ENCODE measurements at places on chromosomes 2 and 18.
A peak's percentile ranks its signal among the peaks of the same experiment; 100 is the strongest.

DNA sequence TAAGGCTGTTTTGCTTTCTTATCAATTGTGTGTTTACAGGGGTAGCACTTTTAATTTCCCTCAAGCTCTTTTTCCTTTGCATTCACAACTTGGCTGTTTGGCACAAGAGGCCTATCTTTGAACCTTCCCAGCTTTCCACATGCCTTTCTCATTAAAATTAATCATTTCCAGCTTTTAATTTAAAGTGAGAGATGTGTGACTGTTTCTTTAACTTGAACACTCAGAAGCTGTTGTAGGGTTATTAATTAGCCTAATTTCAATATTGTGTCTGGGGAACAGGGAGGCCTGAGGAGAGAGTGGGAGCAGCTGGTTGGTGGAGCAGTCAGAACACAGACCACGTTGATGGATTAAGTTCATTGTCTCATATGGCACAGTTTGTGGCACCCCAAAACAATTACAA is 4.7 kb downstream of the ASB1 start:
- peaks cover 28% of the 10 kb centered on the region for H3K36me3 ChIP-seq
- no peak for DNase-seq
- no peak overlapping the region for H3K27ac ChIP-seq
- H3K4me1 ChIP-seq = peaks cover 10% of the 10 kb centered on the region
- H3K27me3 ChIP-seq = no peaks in the 10 kb centered on the region
- no peak overlapping the region for H3K4me3 ChIP-seq

DNA sequence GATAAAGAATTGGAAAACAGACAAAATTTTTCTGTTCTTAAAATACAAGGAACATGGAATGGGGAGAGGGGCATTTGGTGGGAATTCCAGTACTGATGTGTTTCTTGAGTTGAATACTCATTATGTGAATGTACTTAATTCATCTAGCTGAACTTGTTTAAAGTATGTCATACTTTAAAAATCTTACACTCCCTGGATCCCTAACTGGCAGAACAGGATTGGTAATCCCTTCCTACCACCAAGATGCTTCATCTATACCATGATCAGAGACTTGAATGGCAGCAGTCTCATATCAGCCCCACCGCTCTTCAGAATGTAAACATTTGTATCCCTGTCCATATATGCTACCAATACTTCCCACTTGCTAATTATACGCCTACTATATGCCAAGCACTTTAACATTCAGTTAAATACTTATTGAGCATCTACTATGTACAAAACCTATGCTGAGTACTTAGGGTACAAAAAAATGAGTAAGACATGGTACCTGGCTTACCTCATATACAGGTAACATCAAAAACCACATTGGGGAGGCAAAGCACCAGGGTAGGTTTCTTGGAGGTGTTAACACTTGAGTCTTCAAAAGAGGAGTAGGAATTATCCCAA is 5.3 kb downstream of the MEMO1 start:
- H3K36me3 ChIP-seq = peaks cover 3% of the 10 kb centered on the region
- H3K4me1 ChIP-seq = no peaks in the 10 kb centered on the region
- H3K27ac ChIP-seq = no peak overlapping the region
- H3K4me3 ChIP-seq = no peak overlapping the region
- H3K27me3 ChIP-seq = no peaks in the 10 kb centered on the region
- DNase-seq = no peak

DNA sequence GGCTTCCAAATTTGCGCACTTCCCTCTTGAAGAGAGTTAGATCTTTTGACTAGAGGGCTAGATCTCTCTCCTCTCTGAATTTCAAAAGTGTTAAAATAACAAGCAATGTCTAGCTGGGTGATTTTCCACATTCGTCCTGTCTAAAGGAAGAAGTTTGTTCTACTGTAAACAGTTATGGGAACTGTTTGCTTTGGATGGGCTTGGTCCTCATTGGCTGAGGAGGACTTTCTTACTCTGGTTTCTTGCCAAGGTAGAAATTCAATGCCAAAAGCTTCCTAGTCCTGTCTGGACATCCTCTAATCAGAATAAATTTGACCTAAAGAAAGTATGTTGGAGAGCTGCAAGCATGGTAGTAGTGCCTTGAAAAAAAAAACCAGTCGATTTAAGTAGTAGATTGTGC is 47.4 kb upstream of the RAPH1 start:
- no peak overlapping the region for H3K27ac ChIP-seq
- peaks cover 3% of the 10 kb centered on the region for H3K4me1 ChIP-seq
- DNase-seq = no peak
- no peak overlapping the region for H3K4me3 ChIP-seq
- no peaks in the 10 kb centered on the region for H3K27me3 ChIP-seq

DNA sequence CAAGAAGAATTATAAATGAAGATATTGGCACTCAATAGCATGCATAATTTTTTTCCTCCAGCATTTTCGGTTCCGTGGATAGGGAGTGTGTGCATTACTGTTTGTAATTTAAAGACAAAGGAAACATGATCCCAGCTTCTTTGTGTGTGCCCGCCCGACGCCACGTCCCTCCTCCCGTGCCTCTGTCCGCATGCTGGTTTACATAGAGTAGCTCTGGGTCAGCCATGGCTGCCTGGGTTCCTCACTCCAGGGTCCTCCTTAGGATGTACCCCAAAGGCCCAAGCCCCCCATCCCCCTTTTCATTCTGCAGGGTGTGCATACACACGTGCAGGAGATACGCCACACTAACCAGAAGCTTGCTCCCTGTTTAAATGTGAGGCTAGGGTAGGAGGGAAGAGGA is 214.7 kb downstream of the KLHL29 start:
- H3K27ac ChIP-seq = no peak overlapping the region
- DNase-seq = no peak
- H3K27me3 ChIP-seq = no peaks in the 10 kb centered on the region
- no peaks in the 10 kb centered on the region for H3K4me1 ChIP-seq

- H3K4me1 ChIP-seq = no peaks in the 10 kb centered on the region
- H3K4me3 ChIP-seq = no peak overlapping the region
- no peak for DNase-seq
- H3K27ac ChIP-seq = no peak overlapping the region
- no peaks in the 10 kb centered on the region for H3K27me3 ChIP-seq
Measured at GRCh38 chr2:40202798-40203400, 249.0 kb downstream of the SLC8A1 start.

DNA sequence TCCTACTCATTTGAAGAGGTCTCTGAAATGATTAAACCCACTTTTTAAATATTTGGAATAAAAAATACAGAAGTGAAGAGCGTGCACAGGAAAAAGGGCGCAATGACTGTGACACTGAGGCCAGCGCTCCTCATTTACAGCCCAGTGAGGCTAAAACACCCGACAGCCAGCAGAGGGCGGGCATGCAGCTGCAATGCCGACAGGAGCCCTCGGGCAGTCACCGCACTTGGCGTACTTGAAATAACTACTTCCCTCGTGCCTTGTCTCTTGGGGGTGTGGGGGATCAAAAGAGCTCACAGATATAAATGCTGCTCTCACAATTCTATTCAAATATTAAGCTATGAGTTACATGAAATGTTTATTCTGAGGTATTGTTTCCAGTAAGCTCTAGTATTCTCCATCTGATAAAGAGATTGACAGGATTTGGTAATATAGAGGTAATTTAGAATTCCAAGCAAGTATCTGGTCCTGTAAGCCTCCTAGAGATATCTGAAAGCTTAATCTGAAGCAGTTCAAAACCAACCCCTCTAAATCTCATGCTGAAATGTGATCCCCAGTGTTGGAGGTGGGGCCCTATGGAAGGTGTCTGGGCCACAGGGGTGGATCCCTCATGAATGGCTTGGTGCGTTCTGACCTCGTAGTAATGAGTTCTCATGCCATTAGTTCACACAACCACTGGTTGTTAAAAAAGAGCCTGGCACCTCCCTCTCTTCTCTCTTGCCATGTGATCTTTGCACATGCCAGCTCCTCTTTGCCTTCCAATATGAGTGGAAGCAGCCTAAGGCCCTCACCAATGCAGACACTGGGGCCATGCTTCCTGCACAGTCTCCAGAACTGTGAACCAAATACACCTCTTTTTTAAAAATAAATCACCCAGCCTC is 93.6 kb downstream of the ZAP70 start:
- H3K4me3 ChIP-seq = no peak overlapping the region
- no peak overlapping the region for H3K27ac ChIP-seq
- peaks cover 4% of the 10 kb centered on the region for H3K36me3 ChIP-seq

GRCh38 chr2:102094917-102095316 is 47.6 kb upstream of the IL1R1 start:
- no peaks in the 10 kb centered on the region for H3K4me1 ChIP-seq
- H3K36me3 ChIP-seq = no peaks in the 10 kb centered on the region
- H3K4me3 ChIP-seq = no peak overlapping the region
- no peaks in the 10 kb centered on the region for H3K27me3 ChIP-seq
- H3K27ac ChIP-seq = no peak overlapping the region

GRCh38 chr2:62688771-62689170 is 16.7 kb upstream of the EHBP1 start:
- H3K4me3 ChIP-seq = no peak overlapping the region
- H3K4me1 ChIP-seq = no peaks in the 10 kb centered on the region
- no peak overlapping the region for H3K27ac ChIP-seq
- no peak for DNase-seq

DNA sequence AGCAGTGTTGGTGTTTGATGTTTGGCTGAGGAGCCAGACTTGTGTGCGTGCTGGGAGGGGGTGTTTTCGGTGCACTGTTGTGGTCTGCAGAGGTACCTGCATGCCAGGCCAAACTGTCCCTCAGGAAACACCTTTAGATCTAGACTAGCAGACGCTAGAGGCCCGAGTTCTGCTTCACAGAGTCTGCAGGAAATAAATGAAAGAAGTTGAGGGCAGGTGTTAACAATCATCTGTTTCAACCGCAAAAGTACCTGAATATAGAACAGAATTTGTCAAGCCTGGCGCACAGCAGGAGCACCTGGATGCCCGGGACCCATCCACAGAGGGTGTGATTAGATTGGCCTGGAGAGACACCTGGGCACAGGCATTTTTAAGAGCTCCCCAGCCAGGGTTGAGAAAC is 40.5 kb upstream of the REL start:
- no peaks in the 10 kb centered on the region for H3K36me3 ChIP-seq
- no peak overlapping the region for H3K4me3 ChIP-seq
- DNase-seq = peak; percentile 78

DNA sequence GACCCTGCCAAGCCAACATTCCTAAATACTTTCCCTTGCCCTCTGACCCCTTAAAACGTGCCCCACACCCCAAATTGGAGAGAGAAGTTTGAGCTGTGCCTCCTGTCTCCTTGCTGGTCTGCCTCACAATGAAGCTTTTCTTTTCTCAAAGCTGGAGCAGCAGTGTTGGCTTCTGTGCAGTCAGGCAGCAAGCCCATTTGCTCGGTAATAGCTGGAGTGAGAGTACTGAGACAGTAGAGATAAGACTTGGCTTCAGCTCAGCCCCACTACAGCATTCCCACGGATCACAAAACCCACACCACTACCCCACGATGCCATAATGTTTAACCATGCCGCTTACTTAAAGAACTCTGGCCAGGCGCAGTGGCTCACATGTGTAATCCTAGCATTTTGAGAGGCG is 73.0 kb downstream of the NCAPH start:
- no peaks in the 10 kb centered on the region for H3K36me3 ChIP-seq
- no peak overlapping the region for H3K27ac ChIP-seq
- no peak overlapping the region for H3K4me3 ChIP-seq
- H3K27me3 ChIP-seq = no peaks in the 10 kb centered on the region
- H3K4me1 ChIP-seq = peaks cover 53% of the 10 kb centered on the region
- DNase-seq = no peak

GRCh38 chr2:158094487-158095092 is 7.1 kb upstream of the UPP2 start:
- no peak for DNase-seq
- no peak overlapping the region for H3K27ac ChIP-seq
- H3K36me3 ChIP-seq = no peaks in the 10 kb centered on the region
- H3K27me3 ChIP-seq = no peaks in the 10 kb centered on the region
- H3K4me3 ChIP-seq = no peak overlapping the region

DNA sequence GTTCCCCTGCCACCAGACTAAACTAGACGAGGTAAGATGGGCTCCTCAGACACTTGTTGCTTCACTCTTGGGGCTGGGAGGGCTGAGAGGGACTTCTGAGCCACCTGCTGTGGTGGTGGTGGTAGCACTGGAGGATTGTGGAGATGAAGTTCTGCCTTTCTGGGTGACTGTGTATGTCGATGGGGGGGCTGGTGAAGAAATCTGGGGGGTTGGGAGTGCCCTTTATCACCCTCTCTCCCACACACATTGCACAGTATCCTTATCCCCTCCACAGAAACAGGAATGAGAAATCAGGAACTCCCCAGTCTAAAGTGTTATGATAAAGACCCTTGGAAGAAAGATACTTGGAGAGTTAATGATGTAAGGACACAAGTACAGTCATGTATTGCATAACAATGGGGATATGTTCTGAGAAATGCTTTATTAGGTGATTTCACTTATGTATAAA is 38.5 kb downstream of the HK2 start:
- no peaks in the 10 kb centered on the region for H3K27me3 ChIP-seq
- H3K27ac ChIP-seq = no peak overlapping the region
- peaks cover 3% of the 10 kb centered on the region for H3K4me1 ChIP-seq

- H3K27me3 ChIP-seq = no peaks in the 10 kb centered on the region
- no peak overlapping the region for H3K4me3 ChIP-seq
- H3K4me1 ChIP-seq = peaks cover 11% of the 10 kb centered on the region
- H3K27ac ChIP-seq = no peak overlapping the region
Measured at GRCh38 chr18:37403100-37403781, 162.4 kb downstream of the CELF4 start.

DNA sequence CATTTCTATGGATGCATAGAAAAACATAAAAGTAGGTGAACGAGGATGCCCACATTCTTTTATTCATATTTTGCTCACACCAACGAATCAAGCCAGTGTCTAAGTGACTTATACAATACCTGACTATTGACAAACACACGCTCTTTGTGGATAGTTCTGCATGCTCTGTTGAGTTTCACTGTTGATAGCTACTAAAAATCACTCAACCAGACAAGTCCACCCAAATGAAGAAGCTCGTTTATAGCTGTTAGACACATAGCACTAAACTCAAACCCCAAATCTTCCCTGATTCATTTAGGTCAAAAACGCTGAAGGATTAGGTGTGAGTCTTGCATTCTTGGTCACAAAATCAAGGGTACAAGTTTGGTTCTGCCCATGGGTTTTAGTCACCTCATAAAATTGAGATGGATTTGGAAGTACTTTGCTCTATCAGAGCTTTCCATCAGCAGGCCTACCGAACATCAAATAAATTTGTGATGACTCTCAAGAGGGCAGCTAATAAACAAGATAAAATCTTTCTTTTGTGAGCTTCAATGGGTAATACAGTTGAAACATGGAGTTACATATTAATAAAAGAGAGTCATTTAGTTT is 92.7 kb upstream of the ETAA1 start:
- H3K36me3 ChIP-seq = no peaks in the 10 kb centered on the region
- no peak overlapping the region for H3K4me3 ChIP-seq
- no peak for DNase-seq
- no peak overlapping the region for H3K27ac ChIP-seq
- H3K4me1 ChIP-seq = no peaks in the 10 kb centered on the region

DNA sequence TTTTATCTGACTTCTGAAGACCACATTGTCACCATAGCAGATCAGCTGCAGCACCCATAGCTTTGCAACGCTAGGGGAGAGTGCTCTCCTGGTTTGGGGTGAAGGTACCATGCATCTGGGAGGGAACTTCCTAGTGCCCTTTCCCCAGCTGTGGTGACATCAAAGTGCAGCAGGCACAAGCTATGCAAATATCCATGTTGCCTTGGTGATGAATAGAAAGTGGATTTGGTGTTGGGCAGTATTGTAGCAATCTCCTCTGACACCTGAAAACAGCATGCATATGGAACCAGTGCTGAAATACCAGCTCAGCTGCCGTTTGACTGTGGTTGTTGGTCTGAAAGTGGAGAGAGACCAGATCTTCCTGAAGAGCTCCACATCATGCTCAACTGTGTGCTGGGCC is 37.1 kb downstream of the BCL2L11 start:
- peak overlapping the region; percentile 14 for H3K4me3 ChIP-seq
- peaks cover 41% of the 10 kb centered on the region for H3K36me3 ChIP-seq
- peaks cover 34% of the 10 kb centered on the region for H3K4me1 ChIP-seq
- peak overlapping the region; percentile 66 for H3K27ac ChIP-seq
- DNase-seq = no peak
